ENCODE measurements at places on chromosomes 5 and 9. TPM values are rescaled to one million over a fixed set of nuclear protein-coding genes. Genes with fewer than 3 reads are reported as not detected.

GRCh38 chr9:120583958-120584369 is 4.0 kb upstream of the CDK5RAP2 start:
- DNase-seq: no peak

DNA sequence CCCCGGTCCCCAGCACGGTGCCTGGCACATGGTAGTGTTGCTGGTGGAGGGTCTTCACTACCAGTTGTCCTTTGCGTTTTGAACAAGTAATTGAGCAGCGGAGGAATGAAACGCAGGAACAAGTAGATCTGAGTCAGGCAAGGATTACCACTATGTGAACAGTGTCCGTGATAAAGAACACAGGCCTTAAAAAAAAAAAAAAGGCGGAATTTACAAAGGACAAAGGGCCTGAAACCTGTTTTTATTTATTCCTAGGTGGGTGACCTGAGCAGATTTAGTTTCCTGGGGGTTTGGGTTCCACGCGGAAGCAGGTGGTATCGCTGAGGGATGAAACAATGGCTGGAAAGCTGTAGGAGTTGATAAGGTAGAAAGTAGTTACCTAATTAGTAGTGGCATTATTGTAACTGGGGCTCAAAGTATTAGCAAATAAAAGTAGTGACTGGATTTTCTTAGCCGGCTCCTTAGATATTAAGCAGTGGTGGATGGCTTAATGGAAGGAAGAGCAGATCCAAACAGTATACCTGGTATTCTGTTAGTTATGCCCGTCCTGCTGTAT is 1.1 kb downstream of the RUSC2 start:
- no peak for DNase-seq

DNA sequence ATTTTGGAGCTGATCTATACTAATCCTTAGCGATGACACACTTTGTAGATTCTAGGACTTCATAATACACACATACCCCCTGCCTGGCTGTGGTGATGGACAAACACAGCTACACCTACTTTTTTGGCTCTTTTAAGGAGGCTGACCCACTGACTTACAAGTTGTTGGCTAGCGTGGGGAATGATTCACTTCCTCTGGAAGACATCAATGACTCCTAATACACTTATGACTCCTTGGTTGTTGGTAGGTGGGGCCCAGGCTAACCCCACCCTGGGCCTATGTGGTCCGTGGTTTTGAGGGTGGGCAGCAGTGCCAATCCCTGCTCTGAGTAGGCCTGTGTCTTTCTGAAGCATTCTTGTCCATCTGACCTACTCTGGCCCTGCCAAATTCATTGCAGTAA is 144.4 kb downstream of the SLC12A2 start:
- no peak for DNase-seq

DNA sequence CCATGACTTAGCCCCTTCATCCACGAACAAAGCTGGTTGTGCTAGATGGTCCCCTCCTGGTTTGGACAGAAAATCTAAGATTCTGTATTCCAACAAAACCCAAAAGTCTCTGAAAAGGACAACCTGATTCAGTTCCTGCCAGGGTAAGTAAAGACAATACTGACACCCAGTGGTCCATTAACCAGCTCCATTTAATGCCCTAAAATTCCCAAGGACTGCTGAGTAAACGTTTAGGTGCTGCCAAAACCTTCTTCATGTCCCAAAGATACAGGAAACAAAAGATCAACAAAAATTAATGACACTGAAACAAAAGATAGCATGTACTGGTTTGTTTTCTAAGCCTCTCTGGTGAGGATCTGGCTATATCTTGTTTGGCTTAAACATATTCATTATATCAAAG is 25.3 kb upstream of the PPP1R2B start:
- no peak for DNase-seq

DNA sequence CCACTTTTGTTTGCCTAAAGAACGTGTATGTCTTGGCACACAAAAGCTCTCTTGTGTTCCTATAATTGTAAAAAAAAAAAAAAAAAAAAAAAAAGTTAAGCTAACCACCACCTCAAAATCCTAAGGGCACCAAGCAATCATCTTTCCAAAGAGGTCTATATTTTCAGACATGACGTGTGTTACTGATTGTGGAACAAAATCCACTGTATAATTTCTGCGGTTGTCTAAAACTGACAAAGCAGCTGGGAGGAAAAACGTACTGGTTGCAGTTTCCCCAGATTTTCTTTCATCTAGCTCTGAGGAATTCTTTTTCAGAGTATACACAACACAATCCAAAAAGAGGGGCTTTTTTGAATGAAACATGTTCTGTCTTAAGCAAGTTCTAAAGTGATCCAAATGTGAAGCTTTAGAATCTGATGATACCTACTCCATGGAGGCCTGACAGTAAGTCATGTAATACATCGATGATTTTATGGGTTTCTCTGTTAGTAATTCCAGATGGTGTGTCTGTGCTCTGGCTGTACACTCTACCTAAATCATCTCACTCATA is 375.6 kb upstream of the NUDT12 start:
- no peak for DNase-seq

- no peak for DNase-seq
These were observed 9.7 kb downstream of the GSN start for GRCh38 chr9:121277518-121278295.

DNA sequence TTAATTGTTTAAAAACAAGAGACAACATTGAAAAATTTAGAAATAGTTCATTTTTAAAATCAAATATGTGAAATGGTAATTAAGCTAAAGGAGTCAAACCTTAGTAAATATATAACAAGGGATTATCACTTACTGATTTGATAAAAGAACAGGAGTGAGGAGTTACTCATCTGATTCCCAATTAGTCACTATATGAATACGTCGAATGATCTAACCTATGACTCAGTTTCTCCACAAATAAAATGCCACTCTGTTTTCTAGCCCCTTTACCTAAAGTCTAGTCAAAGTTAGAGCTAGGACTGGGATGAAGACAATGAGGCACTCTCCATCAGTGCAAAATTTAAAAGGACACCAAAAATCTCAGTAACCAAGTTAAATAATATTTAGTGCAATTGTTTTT is 70.4 kb upstream of the RASEF start:
- DNase-seq: no peak

- DNase-seq: no peak
These were observed 221.4 kb upstream of the KLF4 start for GRCh38 chr9:107710953-107711352.

- DNase-seq: peak; percentile 51
These were observed 8.0 kb downstream of the GRK6 start for GRCh38 chr5:177434437-177434836.

DNA sequence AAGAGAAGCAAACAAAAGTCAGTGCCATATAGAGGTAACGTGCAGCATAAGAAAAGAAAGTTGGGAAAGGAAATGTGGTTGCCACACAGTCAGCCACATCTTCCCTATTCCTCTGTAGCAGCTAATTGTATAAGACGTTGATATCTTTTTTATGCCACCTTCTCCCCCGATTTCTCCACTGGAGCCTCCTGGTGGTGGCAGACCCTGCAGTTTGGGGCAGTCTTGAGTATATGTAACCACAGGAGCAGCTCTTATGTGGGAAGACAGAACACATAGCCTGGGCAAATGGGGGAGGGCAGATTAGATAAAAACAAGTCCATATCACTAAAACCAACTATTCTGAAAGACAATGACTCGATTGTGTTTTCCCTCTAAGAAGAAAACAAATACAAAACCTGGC is 99.7 kb downstream of the PLCXD3 start:
- DNase-seq: no peak

DNA sequence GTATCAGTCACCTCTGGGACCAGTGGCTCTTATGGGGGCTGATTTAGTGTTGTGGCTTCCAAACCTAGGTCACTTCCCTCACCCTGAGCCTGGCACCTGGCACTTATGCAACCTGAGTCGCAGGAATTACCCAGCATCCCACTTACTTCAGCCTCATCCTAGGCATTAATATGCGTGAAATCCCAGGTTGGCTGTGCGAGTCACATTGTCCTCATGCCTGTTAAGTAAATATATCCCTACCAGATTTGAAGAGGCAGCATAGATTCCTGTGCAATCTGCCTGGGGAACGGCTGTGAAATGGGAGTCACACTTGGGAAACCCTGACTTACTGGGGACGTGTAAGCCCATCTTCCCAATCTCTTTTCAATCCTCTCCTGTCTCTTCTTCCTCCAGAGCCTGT is 42.7 kb upstream of the AKNA start:
- DNase-seq: no peak

DNA sequence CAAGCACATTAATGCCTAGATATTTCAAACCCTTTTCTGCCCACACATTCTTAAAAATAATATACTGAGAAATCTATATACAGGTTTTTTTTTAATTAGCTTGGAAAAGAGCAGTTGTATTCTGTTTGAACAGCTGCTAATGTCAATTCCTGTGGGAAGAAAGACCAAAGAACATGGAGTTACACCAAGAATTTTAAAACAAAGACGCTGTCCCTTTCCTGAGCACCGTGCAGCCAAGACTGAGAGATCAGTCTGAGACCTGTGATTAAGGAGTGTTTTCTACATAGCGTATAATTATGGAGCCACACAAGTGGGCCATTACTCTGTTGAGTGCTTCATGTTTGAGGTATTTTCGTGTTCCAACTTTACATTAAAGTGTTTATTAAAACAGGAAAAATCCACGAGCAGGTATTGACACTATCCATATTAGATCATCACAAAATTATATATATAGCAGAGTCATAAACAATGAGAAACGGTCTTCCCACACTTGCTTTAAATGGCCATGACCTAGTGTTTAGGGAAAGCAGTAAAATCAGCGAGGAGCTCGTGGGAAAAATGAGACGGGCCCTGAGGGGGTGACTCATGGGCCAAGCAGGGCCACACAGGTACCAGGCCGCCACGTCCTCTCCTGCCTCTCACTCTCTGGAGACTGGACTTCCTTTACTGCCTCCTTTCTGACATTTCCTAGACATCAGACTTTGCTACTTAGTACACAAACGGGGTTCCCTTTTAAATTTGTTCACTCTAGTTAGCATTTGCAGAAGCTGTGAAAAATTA is 153.1 kb upstream of the OTULINL start:
- DNase-seq: no peak

DNA sequence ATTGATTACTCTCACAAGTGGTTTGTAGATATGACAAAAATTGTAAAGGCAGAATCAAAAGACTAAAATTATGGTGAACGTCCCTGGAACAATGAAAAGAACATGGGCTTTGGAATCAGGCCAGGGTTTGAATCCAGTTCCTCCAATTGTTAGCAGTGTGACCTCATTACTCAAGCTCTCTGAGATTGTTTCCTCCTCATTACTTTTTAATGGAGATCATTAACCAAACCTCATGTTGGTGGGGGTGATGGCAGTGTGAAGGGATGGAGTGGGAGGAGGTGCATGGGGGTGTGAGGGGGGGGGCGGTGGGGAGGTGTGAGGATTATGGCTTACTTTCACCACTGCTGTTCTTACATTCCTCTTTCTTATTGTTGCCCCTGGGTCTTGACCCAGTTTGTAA is 44.1 kb upstream of the FOXE1 start:
- DNase-seq: no peak

DNA sequence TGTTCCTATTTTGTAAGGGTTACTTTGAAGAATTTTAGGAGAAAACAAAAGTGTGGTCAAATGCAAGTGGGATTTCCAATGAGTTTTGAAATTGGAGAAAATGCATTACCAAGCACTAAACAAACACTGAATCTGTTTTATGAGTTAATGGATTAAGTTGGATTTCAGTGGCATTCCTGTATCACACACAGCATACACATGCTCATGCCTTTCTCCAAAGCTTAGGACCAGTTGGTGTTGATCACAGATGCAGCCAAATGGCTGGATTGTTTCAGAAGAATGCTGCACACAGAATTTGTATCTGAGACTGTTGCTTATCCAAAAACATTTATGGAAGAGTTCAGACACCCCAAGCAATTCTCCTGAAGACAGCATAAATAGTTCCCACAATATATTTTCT is 611.1 kb downstream of the ACTL7B start:
- no peak for DNase-seq

- no peak for DNase-seq
These were observed 41.6 kb upstream of the POU5F2 start for GRCh38 chr5:93782978-93783377.

- no peak for DNase-seq
These were observed 1.2 kb downstream of the PANK3 start for GRCh38 chr5:168578006-168578405.

- DNase-seq: no peak
These were observed 458.5 kb downstream of the RAB3C start for GRCh38 chr5:59041355-59041754.

GRCh38 chr9:125564631-125565030 is 142.4 kb downstream of the MAPKAP1 start:
- DNase-seq: no peak

DNA sequence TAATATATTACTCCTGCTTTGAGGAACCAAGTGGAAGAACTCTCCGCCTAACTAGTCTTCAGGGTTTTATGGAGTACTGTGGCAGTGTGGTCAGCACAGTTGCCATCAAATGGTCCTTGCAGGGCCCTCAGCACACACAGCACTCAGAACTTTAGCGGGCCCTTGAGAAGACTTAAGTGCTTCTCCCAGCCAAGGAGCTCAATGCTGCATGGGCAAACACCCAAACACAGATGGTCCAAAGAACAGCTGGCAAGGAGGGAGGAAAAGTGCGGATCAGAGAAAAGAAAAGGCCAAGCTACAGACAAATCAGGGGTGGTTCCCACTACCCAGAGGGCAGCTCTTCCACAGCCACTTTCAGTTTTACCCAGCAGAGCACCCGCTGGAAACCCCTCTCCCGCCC is 98.6 kb downstream of the SPOCK1 start:
- DNase-seq: no peak

DNA sequence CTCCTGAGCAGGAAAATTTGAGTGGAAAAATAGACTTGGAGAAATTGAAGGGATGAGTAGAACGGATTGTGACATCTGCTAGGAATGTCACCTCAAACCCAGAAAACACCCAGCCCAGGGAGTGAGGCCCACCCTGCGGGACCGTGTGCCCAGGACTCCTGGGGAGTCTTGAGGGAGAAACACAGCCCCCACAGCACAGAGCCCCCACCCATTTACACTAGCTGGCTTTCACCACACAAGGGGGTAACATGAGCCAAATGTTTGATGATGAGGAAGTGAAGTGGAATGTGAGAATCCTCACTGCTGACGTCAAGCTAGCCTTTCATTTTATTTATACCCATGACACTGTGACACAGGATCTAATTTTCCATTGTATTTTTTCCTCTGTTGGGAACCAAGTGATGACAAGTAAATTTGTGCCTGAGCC is 42.8 kb upstream of the PDE8B start:
- no peak for DNase-seq

GRCh38 chr5:169195601-169196000 is 105.3 kb downstream of the SLIT3 start:
- DNase-seq: no peak

The SPATA31C1 gene
- total RNA-seq: not detected

The KIF20A gene
- total RNA-seq: 0.84 TPM

The GHR gene
- total RNA-seq: 14.7 TPM

The LCP2 gene
- 6.7 TPM for total RNA-seq

The FIBCD1 gene
- 0.57 TPM for total RNA-seq

The FRRS1L gene
- total RNA-seq: 1.8 TPM

The PCDHB9 gene
- total RNA-seq: 1.3 TPM

The SPINK4 gene
- total RNA-seq: not detected

The KIF27 gene
- 3.4 TPM for total RNA-seq

The CDX1 gene
- not detected for total RNA-seq

The SLC44A1 gene
- 16.8 TPM for total RNA-seq

The WDR31 gene
- 13.0 TPM for total RNA-seq

The DTWD2 gene
- total RNA-seq: 12.1 TPM

The INSL4 gene
- not detected for total RNA-seq

The ANKRD55 gene
- total RNA-seq: not detected

The PRRX2 gene
- 0.54 TPM for total RNA-seq

The LCN1 gene
- not detected for total RNA-seq

The ADAMTSL1 gene
- 1.9 TPM for total RNA-seq

The FGF10 gene
- 4.4 TPM for total RNA-seq
